ENCODE measurements at places on chromosomes 7 and 10. TPM values are rescaled to one million over a fixed set of nuclear protein-coding genes. Genes with fewer than 3 reads are reported as not detected.

ENKUR gene
- total RNA-seq = not detected

DOCK1 gene
- total RNA-seq = 0.07 TPM

DGKI gene
- not detected for total RNA-seq

RGS10 gene
- 113 TPM for total RNA-seq

VGF gene
- 0.44 TPM for total RNA-seq

TMEM213 gene
- not detected for total RNA-seq

CYP26C1 gene
- 0.18 TPM for total RNA-seq

UTF1 gene
- total RNA-seq = not detected

IFRD1 gene
- 46.4 TPM for total RNA-seq

ZDHHC16 gene
- 33.1 TPM for total RNA-seq

LRMDA gene
- total RNA-seq = not detected

IGFBP1 gene
- total RNA-seq = not detected

PDSS1 gene
- total RNA-seq = 24.1 TPM

TAS2R4 gene
- total RNA-seq = 0.82 TPM

MRPS17 gene
- total RNA-seq = 14.3 TPM

CAV1 gene
- total RNA-seq = 0.87 TPM

CALN1 gene
- not detected for total RNA-seq

PDLIM1 gene
- 4.8 TPM for total RNA-seq

BTRC gene
- total RNA-seq = 10.9 TPM

CALML5 gene
- total RNA-seq = not detected

TRIM24 gene
- total RNA-seq = 17.7 TPM

RAMP3 gene
- not detected for total RNA-seq

ST7 gene
- 12.8 TPM for total RNA-seq

OR13A1 gene
- not detected for total RNA-seq

PNLIPRP1 gene
- total RNA-seq = not detected

FOXI2 gene
- not detected for total RNA-seq

PRRT4 gene
- 0.18 TPM for total RNA-seq

RELN gene
- not detected for total RNA-seq

HOXA1 gene
- total RNA-seq = 0.28 TPM

ANXA7 gene
- total RNA-seq = 80.4 TPM

CUZD1 gene
- 2.8 TPM for total RNA-seq

NPY4R gene
- total RNA-seq = not detected

AKR1D1 gene
- total RNA-seq = not detected

RBAK gene
- 11.0 TPM for total RNA-seq

METTL27 gene
- not detected for total RNA-seq

SPDYE16 gene
- total RNA-seq = 0.52 TPM

HACD1 gene
- 0.93 TPM for total RNA-seq

SCIN gene
- 1.0 TPM for total RNA-seq

TCAF2 gene
- 24.6 TPM for total RNA-seq

RTKN2 gene
- 3.8 TPM for total RNA-seq

TMEM178B gene
- total RNA-seq = 1.9 TPM

ARL5B gene
- total RNA-seq = 12.2 TPM

RNLS gene
- total RNA-seq = 2.9 TPM

DENND2A gene
- total RNA-seq = not detected

ADRA2A gene
- total RNA-seq = not detected

GBX1 gene
- not detected for total RNA-seq

C7orf33 gene
- not detected for total RNA-seq

ERVW-1 gene
- total RNA-seq = not detected

PDE1C gene
- not detected for total RNA-seq

SHTN1 gene
- total RNA-seq = not detected

TBX20 gene
- total RNA-seq = not detected

KIF11 gene
- total RNA-seq = 79.6 TPM
